ENCODE measurements at places on chromosomes 6 and 20.

DNA sequence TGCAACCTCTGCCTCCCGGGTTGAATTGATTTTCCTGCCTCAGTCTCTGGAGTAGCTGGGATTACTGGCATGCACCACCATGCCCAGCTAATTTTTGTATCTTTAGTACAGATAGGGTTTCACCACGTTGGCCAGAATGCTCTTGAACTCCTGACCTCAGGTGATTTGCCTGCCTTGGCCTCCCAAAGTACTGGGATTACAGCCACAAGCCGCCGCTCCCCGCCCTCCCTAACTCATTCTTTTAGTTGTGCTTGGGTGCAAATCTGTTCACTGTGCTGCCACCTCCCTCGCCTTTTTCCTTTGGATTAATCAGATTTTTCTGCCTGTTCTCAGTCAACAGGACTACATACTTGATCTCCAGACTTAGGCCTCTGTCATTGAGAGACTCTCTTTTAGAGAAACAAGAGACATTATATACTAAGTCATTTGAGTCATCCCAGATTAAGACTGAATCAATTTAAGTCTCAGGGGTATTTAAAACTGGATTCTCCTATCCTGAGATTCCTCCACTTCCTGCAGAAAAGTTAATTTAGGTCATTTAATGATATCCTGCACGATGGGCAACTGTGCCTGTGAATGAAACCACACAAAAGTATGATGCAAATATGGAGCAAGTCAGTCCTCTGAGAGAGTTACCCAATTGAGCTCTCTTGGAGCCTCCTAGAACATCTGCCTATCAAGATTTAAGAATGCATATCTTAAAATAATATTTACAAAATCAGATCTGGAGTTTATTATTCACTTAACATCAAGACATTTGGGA is 136.1 kb upstream of the THEMIS start:
- DNase-seq: no peak

- no peak for DNase-seq
These were observed 291.6 kb downstream of the PREX1 start for GRCh38 chr20:48536206-48536605.

- DNase-seq: no peak
These were observed 100.5 kb downstream of the CDH4 start for GRCh38 chr20:61352346-61353260.

DNA sequence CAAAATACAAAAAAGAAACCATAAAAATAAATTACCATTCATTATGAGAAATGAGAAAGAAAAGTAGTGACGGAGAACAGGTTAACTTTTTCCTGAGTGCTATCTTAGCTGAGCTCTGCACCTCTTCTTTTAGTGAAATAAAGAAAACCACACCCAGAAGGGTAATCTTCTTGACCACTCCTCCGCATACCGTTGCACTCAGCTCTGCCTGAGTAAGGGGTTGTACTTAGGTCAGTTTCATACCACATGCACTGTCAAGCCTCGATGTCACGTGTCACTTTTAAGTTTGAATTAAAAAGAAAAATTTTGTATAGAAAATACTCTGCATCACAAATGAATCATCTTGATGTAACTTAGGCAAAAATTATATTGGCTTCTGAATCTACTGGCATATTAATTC is 2.8 kb downstream of the EZR start:
- no peak for DNase-seq

- no peak for DNase-seq
These were observed 428.4 kb upstream of the MARCKS start for GRCh38 chr6:113428702-113429101.

DNA sequence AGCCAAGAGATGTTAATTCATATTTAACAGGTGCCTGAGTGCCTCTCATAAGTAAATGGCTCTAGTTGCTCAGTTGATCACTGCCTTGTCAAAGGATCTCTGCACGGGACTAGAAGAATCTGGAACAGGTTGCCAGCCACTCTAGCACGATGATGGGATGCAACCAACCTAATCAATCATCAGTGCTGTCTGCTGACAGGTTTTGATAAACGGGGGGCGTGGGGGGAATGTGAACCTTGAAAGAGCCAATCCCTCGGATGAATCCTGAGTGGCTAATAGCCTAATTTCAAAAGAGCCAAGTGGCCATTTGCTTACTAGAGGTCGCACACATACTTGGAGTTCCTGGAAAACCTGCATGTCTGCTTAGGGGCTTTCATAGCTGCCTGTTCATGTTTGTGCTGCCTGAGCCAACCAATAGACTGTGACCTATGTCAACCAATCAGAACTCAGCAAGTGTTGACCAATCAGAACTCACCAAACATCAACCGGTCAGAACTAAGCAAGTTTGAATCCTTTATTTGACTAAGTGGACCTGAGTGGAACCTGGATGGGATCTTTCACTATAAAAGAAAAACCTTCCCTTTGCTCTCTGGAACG is 43.5 kb upstream of the ECI2 start:
- DNase-seq: no peak

GRCh38 chr6:108947114-108947854 is 99.1 kb downstream of the ARMC2 start:
- no peak for DNase-seq

DNA sequence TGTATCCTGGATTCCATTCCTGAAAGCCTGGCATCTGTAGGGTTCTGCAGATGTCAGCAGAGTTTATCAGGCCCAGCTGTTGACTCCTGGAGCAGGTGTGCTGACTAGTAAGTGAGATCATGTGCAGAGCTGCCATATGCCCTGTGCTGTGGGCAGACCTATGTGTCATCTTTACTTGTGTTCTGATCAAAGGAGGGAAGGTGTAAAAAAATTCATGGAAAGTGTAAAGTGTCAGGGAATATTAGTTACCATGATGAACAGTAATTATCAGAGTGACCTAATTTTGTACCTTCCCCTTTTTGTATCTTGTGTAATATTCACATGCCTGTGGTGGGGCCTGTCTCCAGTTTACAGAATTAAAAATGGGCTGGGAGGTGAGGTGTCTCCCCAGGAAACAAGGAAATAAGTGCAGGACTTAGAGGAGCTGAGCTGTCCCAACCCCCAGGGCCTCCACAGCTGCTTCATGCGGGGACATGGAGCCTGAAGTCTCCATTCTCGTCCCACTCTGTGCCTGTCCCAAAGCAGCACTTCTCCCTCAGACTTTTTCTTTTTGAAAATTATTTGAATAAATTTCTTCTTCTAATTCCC is 148.2 kb upstream of the GGTLC1 start:
- DNase-seq: no peak

GRCh38 chr6:32397252-32397920 is 9.6 kb downstream of the BTNL2 start:
- DNase-seq: no peak

GRCh38 chr6:9405369-9405768 is 970.0 kb upstream of the SLC35B3 start:
- DNase-seq: no peak

GRCh38 chr20:44683263-44684046 is 31.7 kb upstream of the CCN5 start:
- DNase-seq: peak; percentile 86

- no peak for DNase-seq
These were observed 11.8 kb downstream of the CFAP61 start for GRCh38 chr20:20063941-20064702.

DNA sequence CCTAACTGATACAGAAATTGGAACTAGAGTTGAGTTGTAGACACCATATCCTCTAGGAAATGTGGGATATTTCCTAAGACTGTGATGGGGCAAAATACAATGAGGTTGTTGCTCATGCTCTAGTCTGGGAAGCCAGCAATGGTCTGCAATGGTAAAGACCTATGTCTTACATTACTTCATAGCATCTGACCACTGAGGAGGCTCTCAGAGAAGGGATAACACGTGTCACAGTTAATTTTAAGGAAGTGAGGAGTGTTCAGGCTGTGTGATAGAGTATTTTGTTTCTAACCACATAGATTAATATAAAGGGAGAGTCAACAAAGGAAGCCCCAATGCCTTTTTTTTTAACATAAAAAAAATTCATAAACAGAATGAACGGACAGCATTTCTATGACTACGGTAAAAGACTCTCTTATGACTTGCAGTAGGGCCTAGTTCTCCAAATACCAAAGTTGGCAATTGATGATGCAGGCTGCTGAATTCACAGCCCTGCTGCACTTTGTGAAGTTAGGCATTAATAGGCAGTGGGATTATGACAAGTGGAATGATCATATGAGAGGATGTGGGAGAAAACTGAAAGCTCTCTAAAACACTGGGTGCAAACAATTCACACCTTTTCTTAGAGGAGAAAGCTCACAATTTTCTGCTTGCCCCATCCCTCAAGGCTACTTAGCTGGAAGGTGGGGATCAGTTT is 13.7 kb downstream of the KCNS1 start:
- DNase-seq: no peak

GRCh38 chr6:20705741-20706140 is 171.5 kb downstream of the CDKAL1 start:
- no peak for DNase-seq

- no peak for DNase-seq
These were observed 789.7 kb downstream of the FRK start for GRCh38 chr6:115270953-115271352.

Data from DND-41 (cell line).